ENCODE measurements at places on chromosomes 3 and 15.

DNA sequence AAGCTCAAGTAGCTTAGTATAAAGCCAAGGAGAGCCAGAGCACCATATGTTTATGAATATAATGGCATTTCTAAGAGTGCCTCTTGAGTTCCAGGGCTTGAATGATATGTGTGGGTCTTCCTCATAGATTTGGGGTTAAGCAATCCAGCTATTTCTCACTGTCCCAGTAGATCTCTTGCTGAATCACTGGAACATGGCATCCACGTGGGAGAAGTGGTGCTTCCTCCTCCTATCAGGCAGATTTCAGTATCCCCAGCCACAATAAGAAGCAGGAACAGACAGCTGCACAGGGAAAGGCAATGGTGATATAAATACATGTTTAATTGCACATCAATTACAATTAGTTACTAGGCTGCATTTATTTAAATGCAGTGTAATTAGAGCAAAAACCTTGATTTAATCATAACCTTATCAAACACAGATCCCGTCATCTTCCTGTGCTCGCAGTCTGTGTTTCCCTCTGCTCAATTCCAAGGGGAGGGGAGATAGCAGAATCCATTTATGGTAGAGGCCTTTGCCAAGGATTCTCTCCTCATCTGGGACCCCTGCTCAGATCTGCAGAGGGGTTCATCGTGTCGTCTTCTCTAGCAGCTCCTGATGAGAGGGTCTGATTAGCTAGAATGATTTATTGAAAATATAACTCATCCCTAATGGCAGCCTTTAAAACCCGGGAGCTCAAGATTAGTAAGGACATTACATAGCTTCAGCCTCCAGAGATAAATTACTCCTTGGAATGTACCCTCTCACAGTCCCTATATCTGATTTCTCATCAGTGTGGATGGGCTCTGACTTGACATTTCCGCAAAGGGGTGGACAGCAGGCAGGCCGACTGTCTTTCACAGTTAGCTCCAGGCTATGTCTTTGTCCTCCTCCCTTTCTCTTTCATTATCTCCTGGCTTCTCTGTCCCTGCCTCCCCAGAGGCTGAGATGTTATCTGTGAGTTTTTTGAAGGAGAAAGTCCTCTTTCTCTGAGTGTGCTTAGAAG, 775.9 kb downstream of the AGBL1 start:
- no peak for DNase-seq

DNA sequence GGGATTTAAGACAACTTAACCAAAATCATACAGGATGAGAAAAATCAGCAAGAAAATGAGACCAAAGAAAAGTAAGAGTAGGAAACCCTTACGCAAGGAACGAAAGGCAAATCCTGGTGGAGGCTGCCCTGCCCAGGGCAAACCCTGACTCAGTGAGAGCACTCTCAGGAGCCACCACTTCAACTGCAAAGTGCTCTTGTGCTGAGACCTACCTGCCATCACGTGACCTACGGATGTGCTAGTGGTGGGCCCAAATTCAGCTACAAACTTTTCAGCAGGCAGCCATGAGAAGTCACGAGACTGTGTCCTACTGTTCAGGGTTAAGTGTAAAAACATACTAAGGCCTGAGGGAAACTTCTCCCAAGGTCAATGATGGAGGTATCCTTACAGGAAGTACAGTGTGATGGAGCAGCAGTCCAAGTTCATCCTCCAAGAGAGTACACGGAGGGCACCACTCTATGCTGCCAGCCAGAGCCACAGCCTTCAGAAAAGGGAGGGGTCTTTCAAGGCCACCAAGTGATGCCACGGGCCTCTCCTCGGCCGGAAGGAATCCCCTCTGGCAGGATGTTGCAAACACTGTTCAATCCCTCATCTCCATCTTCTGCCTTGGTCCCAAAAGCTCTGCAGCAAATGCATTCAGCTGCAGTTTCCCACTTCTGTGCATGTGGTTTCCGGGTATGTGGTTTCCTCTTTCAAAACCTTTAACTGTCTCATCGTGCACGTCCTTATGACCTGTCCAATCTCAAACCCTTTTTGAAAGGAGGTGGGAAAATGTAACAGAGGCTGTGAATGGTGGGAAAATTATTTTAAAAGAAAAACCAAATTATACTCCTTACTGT, 9.5 kb downstream of the CHSY1 start:
- peak; percentile 83 for DNase-seq

GRCh38 chr3:188683032-188683521, 488.7 kb upstream of the TPRG1 start:
- DNase-seq: no peak

GRCh38 chr3:120713262-120713661, 29.1 kb downstream of the RABL3 start:
- no peak for DNase-seq

DNA sequence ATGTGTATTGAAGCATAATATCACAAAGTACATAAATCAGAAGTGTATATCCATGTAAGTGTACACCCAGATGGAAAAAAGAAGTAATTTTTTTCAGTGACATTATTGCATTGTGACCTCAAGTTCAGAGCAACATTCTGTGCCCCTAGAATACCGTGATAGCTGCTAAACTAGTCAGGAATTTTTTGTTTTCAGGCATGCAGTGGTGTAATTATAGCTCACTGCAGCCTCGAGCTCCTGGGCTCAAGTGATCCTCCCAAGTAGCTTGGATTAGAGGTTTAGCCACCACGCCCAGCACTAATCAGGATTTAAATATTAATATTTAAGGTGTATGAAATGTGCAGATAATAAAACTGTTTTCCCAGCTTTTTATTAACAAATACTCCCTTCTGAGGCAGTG, 25.5 kb downstream of the SEC62 start:
- no peak for DNase-seq

GRCh38 chr15:68572309-68572708, 6.5 kb upstream of the CORO2B start:
- DNase-seq: no peak

GRCh38 chr15:49212897-49213296, 42.9 kb downstream of the GALK2 start:
- no peak for DNase-seq

DNA sequence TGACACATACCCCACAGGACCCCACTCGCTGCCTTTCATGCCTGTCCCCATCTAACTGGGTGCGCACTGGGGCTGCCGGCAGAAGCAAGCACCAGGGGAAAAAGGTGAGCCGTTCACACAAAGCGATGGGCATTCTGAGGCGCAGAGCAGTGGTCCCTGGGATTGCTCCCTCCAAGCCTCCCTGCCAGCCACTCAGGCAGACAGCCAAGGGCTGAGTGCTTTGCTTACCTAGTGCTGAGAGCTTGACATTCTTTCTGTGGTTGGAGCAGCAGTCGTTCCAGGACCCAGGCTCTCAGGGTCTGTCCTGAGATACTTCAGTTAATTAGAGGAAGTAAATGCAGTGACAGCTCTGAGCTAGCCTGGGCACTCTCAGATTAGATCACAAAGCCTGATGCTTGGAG, 5.7 kb downstream of the ESYT3 start:
- peak; percentile 56 for DNase-seq

DNA sequence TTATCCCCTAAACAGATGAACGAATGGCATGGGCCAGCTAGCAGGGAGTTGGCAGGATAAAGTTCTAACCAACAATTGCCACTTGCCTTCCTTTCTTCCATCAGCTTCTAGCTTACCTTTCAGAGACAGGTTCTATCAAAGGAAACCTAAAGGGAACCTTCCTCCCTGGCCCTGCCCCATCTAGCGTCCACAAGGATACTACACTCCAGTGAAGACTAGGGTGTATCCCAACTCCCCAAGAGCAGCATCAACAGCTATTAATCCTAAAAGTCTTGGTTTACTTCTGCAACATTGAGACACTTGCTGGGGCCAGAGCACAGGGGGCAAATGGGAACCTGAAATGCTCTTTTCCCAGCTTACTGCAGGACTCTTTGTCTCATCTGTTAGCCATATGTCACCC, 37.0 kb upstream of the TMC3 start:
- DNase-seq: no peak

DNA sequence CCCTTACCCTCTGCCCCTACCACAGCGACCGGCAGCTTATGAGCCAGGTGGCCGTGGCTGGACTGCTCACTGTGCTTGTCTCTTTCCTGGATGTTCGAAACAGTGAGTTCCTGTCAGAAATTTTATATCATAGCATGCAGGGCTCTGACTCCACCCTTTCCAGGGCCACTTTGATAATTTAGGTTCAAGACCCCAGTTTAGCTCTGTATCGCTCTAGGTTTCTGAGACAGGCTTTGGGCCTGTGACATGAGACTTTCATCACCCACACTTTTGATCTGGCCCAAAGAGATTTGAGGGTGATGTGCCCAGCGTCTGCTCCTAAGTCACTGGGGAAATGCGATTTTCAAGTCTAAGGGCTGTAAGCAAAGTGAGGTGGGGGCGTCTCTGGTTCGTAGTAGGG, 6.5 kb upstream of the EIF4G1 start:
- no peak for DNase-seq

DNA sequence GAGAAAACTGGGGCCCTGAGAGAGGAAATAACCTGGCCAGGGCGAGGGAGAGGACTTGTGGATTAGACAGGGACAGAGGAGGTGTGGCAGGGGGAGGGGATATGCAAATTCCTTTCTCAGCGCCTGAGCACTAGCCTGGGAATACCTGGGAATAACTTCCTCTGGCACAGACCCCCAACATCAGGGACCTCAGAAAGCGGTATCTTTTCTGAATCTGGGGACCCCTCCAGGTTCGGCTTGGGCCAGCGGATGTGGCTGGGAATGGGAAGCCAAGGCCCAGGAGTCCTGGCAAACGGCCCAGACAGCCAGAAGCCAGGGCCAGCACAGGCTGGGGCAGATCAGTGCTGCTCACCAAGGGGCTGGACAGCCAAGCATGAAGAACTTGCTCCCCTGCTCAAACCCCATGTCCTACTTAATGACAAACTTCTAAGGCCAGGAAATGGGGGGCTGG, 9.2 kb upstream of the ACSBG1 start:
- DNase-seq: peak; percentile 53

- DNase-seq: peak; percentile 23
Observed at GRCh38 chr3:46845397-46845859, 17.8 kb downstream of the MYL3 start.

DNA sequence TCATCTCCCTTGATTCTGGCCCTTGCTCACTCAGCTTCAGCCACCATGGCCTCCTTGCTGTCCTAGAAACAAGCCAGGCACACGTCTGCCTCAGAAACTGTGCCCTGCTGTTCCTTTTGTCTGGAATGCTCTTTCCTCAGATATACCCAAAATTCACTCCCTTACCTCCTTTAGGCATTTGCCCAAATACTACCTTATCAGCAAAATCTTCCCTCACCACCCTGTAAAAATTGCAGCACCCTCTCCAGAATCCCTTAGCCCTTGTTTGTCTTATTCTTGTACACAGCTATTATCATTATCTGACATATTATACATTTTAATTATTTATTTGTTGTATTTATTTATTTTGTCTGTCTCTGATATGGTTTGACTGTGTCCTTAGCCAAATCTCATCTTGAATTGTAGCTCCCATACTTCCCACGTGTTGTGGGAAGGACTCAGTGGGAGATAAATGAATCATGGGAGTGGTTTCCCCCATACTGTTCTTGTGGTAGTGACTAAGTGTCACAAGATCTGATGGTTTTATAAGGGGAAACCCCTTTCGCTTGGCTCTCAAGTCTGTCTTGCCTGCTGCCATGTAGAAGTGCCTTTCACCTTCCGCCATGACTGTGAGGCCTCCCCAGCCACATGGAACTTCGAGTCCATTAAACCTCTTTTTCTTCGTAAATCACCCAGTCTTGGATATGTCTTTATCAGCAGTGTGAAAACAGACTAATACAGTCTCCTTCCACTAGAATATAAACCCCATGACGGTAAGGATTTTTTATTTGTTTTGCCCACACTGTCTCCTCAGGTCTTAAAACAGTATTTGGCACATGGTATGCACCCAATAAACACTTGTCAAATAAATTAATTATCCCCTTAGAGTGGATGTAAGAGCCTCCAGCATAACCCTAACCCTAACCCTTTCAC, 60.0 kb upstream of the STT3B start:
- DNase-seq: peak; percentile 9

GRCh38 chr3:188266562-188267274, 112.8 kb downstream of the LPP start:
- no peak for DNase-seq

GRCh38 chr15:84979651-84980050, 2.0 kb upstream of the PDE8A start:
- no peak for DNase-seq

- DNase-seq: no peak
Observed at GRCh38 chr3:105253225-105253624, 113.5 kb upstream of the ALCAM start.

GRCh38 chr15:64251121-64251520, 88.3 kb upstream of the PPIB start:
- DNase-seq: no peak

GRCh38 chr15:101031213-101031612, 112.1 kb downstream of the LRRK1 start:
- no peak for DNase-seq

DNA sequence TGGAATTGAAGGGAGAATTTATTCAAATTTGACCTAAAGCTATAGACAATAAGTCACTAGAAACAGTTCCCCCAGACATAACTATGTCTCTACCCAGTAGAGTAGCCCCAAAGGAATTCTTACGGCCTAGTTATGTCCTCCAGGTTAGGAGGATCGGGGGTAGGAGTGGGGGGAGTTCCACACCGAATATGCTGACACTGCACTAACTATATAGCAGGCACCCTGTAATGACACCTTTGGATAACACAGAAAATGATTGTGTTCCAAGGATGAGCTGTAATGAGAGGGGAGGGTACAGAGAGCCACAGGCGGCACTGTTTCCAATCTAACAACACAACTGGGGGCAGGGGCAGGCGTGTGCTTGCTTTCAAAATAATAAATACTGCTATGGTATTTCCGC, 376.2 kb upstream of the RORA start:
- no peak for DNase-seq

All from hematopoietic multipotent progenitor cell treated with erythropoietin and hydrocortisone succinate and interleukin-3 and kit ligand, for 6 days (in vitro differentiated cells).